ENCODE measurements at places on chromosomes 5 and 9. TPM values are rescaled to one million over a fixed set of nuclear protein-coding genes. Genes with fewer than 3 reads are reported as not detected.

DNA sequence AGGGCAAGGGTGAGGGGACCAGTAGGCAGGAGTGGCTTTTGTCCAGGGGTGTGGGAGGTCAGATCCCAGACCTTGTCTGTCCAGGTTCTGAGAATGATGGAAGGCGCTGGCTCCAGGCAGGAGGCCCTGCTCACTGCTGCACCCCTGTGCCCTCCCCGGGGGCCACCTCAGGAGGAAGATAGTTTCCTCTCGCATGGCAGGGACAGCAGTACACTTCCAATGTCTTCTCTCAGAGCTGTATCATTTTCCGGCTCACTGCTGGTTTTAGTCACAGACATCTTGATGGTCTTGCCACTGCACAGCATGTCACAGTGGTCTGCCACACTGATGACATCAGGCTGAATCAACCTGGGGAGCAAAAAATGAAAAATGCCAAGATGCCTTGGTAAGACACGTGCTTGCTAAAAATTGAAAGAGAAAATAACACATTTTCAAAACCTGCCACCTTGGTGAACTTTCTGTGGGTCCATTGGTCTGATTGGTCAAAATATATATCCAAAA, 3.3 kb upstream of the SLC6A3 start:
- DNase-seq: no peak

Gene PPP6C
- total RNA-seq: 41.5 TPM

GRCh38 chr9:91182429-91183225, 179.1 kb downstream of the AUH start:
- DNase-seq: no peak

DNA sequence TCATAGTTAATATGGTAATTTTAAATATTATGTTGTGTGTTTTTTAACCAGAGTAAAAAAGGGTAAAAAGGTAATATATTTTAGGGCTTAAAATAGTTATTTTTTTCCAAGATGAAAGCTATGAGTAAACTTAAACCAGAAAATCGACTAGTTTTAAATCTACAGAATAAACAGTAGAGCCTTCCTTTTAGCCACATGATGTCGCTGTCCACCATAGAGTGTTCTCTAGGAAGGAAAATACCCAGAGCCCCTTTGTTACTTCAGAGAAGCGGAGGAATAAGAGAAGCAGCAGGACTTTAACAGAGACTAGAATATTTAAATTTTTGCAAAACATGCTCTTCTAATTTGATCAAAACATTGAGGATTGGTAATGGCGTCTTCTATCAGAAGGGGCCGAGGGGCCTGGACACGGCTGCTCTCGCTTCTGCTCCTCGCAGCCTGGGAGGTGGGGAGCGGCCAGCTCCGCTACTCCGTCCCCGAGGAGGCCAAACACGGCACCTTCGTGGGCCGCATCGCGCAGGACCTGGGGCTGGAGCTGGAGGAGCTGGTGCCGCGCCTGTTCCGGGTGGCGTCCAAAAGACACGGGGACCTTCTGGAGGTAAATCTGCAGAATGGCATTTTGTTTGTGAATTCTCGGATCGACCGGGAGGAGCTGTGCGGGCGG, at the start of gene PCDHA2:
Gene PCDHA2, plus strand, starts transcription at position 258 of the 664 bp plus-strand sequence.
- no peak for DNase-seq

Gene CYLC2
- total RNA-seq: not detected

Gene DNAJC21
- 46.6 TPM for total RNA-seq

DNA sequence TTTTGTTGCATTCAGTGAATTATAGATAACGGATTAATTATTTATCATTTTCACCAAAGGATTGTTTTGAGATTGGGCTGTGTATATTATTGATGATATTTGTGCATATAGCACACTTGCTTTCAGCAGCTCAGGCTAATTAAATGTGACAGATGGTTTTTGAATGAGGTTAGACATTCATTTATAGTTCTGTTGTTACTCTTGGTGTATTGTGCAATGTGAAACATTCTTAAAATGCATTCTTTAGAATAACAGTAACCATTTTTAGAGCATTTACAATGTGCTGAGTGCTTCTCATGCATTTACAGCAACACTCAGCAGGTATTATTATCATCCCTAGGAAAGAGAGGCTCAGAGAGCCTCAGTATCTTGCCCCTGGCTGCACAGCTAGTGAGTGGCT, 23.8 kb downstream of the NANS start:
- DNase-seq: no peak

DNA sequence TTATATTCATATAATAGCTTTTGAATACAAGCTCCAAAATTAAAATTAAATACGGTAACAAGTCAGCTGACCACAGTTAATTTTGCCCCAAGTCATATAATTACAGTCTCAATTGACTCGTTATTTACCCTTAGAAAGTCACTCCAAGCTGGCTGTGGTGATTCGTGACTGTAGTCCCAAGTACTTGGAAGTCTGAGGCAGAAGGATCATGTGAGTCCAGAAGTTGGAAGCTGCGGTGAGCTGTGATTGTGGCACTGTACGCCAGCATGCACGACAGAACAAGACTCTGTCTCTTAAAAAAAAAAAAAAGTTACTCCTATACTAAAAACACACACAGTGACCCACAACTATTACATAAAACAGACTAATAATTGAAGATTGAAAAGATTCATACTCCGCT, 31.6 kb upstream of the DTWD2 start:
- no peak for DNase-seq

- no peak for DNase-seq
Measured at GRCh38 chr5:40879163-40879942, 29.9 kb upstream of the C7 start.

DNA sequence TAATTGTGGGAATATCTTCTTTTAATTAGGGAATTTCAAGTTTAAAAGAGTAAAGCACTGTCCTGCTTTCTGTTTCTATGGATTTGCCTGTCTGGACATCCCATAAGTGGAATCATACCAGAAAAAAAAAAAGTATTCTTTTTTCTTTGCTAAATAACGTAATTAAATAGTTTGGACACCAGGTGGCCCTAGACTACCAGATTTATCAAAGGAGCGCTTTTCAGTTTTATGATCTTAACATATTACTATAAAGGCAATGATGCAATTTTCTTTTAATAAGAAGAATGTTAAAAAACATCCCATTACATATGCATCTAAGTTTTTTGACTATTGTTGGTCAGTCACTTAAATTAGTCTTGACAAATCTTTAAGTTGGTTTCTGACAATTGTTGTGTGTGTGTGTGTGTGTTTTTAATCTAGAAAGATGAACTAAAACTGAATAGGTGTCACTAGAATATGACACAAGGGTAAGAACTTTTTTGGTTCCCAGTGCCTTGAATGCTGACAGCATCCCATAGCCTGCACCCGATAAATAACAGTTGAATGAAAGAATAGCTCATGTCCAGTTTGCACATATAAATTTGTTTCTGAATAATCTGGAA, 49.5 kb downstream of the C5orf22 start:
- no peak for DNase-seq

Gene IGIP
- 17.2 TPM for total RNA-seq

DNA sequence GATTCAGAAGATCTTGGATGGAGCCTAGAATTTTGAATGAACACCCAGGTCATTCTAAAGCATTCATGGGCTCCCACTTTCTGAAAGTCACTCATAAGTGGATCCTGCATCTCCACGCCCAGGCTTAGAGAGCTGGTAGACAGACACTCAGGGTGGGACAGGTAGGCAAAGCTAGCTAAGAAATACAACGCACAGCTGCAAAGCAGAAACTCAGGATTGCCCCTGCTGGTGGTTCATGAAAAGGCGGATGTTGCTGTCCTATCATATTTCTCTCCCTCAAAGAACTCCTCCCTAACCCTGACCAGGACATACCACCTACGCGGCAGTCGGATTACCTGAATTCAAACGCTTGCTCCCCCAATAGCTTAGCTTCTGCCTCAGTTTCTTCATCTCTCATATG, 226.5 kb downstream of the GLIS3 start:
- no peak for DNase-seq

GRCh38 chr9:122781671-122782070, 7.1 kb upstream of the OR5C1 start:
- DNase-seq: no peak

- DNase-seq: no peak
Measured at GRCh38 chr9:9392755-9393154, 1220.0 kb downstream of the PTPRD start.

Gene HEMGN
- 0.13 TPM for total RNA-seq

GRCh38 chr5:148816357-148816756, 10.1 kb upstream of the ADRB2 start:
- no peak for DNase-seq

Gene ZDHHC11
- total RNA-seq: 11.4 TPM

Gene CDO1
- total RNA-seq: 5.3 TPM

DNA sequence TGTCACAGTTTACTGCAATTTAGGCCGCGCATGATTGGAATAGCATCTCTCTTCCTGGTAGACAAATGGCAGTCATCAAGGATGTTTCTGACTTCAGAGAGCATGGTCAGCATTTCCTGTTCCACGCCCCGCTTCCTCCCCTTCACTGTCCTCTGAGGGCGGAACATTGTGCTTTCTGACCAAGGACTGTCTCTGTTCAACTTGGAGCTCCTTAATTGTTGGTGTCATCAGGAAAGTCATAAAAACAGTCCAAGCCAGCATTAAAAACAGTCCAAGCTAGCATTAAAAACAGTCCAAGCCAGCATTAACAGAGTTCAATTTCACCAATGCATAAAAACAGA, 301.3 kb upstream of the IRX4 start:
- DNase-seq: no peak

- no peak for DNase-seq
Measured at GRCh38 chr9:93976973-93977372, 21.8 kb upstream of the BARX1 start.

DNA sequence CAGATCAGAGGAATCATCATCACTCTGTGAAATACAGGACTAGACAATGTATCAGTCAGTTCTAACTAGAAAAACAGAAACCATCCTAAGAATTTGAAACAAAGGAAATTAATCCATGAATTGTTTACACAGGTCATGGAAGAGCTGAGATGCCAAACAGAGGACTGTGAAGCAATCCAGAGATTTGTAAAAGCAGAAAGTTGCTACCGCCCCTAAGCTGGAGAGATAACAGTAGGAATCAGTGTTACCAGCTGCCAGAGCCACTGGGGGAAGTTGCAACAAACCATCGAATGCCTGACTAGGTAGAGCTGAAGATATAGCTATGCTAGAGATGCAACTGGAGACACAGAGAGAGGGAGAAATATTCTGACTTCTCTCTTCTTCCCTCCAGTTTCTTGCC, 10.4 kb upstream of the MIER3 start:
- no peak for DNase-seq

- DNase-seq: no peak
Measured at GRCh38 chr5:41815261-41815660, 55.0 kb downstream of the OXCT1 start.

Gene CDH18
- not detected for total RNA-seq

Gene LHX2
- total RNA-seq: not detected

GRCh38 chr5:87081511-87082372, 185.9 kb upstream of the RASA1 start:
- no peak for DNase-seq

DNA sequence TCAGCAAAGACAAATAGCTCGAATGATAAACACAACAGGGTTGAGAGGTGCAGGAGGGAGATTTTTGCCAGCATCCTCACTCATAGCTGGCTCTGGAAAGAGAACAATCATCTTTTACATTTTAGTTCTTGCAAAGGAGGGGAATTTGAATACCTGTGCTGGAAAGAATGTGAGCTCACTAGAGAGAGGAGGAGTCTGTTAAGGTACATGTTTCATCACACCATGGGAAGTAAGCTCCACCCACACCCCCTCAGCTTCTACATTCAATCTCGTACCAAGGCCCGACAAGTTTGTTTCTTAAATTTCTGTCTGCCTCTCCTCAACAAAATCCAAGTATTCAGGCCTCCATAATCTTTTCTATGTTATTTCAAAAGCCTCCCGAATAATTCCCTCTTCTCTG, 254.6 kb downstream of the BRINP1 start:
- no peak for DNase-seq

Gene ATP10B
- not detected for total RNA-seq

GRCh38 chr9:74006935-74007334, 490.2 kb upstream of the RORB start:
- no peak for DNase-seq

DNA sequence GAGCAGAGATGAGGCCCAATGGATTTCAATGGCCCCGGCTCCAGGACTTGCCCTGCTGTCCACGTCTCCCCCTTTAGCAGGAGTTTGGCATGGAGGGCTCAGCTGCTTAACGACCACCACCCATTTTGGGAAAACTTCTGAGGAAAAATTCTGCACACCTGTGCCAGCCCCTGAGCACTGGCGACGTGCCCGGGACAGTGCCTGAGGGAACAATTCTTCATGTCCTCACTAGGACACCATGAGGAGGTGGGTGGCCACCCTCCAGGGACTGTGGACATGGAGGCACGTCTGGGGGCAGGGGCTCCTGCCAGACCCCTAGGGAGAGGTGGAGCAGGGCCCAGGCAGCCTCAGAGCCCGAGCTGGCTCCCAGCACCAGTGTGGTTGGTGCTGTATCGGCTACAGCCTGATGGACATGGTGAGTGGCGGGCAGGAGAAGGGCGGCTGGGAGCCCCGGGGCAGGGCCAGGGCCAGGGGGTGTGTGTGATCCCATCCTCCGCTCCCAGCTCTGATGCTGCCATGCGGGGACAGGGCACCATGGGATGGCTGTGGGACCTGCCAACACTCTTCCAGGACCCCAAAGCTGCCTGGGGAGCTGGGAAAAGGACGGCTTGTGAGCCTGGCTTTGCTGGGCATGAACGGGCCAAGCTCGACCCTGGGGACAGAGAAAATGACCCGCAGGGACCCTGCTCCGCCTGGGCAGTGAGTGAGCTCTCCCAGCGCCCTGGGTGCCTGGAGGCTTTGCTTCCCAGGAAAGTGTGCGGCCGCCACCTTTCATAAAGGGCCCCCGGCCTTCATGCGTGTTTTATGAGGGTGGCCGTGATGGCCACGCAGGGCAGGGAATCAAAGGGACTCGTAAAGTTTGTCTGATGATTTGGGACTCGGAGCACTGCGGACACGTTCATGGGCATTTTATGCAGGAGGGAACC, 3.6 kb upstream of the QSOX2 start:
- DNase-seq: no peak

- no peak for DNase-seq
Measured at GRCh38 chr9:30244877-30245276, 2139.6 kb upstream of the ACO1 start.

Gene KIF4B
- not detected for total RNA-seq

- no peak for DNase-seq
Measured at GRCh38 chr5:14407051-14407450, 174.5 kb upstream of the OTULINL start.

Gene C5orf47
- total RNA-seq: 0.12 TPM

DNA sequence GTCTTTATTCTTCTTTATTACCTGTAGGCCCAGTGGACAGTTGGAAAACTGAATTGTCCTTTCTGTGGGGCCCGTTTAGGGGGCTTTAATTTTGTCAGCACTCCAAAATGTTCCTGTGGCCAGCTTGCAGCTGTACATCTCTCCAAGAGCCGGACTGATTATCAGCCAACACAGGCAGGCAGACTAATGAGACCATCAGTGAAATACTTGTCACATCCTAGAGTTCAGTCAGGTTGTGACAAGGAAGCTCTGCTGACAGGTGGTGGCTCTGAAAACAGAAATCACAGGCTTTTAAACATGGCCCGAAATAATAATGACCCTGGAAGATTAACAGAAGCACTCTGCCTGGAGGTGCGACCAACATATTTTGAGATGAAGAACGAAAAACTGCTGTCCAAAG, 47.9 kb downstream of the RNF180 start:
- DNase-seq: no peak

GRCh38 chr9:92098638-92099037, 16.6 kb downstream of the SPTLC1 start:
- DNase-seq: no peak

GRCh38 chr5:14211818-14212803, 69.0 kb downstream of the TRIO start:
- no peak for DNase-seq

Gene TNC
- 4.6 TPM for total RNA-seq

Measured in heart right ventricle (tissue), 16 donors.